LHCN-M2 (cell line): ENCODE measurements at places on chromosomes 2 and 18.

DNA sequence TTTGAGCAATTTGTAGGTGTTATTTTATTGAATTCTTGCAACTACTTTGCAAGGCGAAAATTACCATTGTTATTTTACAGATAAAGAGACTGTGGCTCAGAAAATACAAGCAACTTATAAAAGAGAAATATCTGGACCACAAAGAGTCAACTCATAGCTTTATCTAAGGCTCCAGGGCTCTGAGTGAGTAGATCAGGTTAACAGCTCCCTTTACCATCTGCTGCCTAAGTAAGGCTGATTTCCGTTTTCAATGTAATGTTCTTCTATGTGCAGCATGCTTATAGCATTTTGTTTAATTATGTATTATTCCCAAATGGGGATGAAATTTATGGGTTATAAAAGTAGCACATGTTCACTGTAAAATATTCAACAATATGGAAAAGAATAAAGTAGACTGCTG, 299.1 kb upstream of the TNP1 start:
- DNase-seq = no peak

DNA sequence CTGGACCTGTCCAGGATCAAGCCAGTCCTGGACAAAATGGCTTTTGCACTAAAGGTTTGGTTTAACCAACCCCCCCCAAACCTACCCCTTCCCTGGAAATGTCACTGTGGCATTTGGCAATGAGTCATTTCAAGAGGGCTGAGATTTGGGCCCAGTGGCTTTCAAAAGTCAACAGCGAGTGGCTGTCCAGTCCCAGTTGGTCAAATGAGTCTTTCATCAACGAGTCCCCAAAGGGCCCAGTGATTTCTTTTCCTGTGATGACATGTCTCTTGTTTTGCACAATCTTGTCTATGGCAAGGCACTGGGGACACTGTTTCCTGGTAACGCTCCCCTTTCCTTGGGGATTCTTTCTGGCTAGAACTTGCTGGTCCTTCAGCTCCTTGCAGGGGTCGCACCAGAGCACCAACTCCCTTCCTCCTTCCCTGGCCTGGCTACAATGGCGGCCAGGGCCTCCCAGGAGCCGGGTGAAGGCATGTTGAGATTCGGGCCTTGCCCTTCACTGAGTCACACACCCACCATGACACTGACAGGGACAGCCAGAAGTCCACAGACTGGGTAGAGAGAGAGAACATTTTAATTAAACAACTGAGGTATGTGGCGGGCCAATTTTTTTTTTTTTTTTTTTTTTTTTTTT, 87.2 kb downstream of the SMAD7 start:
- DNase-seq = no peak

- no peak for DNase-seq
Measured at GRCh38 chr2:62536873-62537547, 31.0 kb upstream of the TMEM17 start.

GRCh38 chr2:88452565-88452905, at the start of gene FOXI3:
Gene FOXI3, minus strand, starts transcription at chr2:88452693. Its CDS starts 158 bp downstream, at chr2:88452535.
- no peak for DNase-seq

DNA sequence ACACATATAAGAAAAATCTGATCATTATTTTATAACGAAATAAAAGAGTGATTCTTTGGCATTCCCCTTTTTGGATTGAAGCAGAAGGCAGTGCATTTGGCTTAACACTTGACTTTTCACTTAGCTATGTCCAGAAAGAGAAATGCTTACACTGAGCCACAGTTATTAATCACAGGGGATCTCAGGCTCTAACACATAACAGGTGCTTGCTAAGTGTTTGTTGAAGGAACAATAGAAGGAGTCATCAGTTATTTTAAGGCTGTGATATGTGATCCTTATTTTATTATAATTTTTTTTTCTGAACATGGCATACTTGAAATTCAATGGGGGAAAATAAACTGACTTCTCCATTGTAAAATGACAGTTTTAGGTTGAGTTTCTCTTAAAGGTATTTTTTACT, 209.5 kb downstream of the UBE2E3 start:
- DNase-seq = peak; percentile 80
